ENCODE measurements at places on chromosomes 3 and 15. TPM values are rescaled to one million over a fixed set of nuclear protein-coding genes. Genes with fewer than 3 reads are reported as not detected.

MESP1 gene
- total RNA-seq, result 0.15 TPM

STRA6 gene
- 26.2 TPM for total RNA-seq

HACL1 gene
- 22.0 TPM for total RNA-seq

HHLA2 gene
- total RNA-seq, result not detected

PLIN1 gene
- 0.15 TPM for total RNA-seq

CLDN16 gene
- total RNA-seq, result not detected

ZNF385D gene
- 0.08 TPM for total RNA-seq

EPHA3 gene
- total RNA-seq, result under 0.01 TPM

SUSD5 gene
- 5.0 TPM for total RNA-seq

MITF gene
- 0.68 TPM for total RNA-seq

GPR149 gene
- not detected for total RNA-seq

CPN2 gene
- total RNA-seq, result not detected

RHOV gene
- under 0.01 TPM for total RNA-seq

ZNF660 gene
- total RNA-seq, result 1.9 TPM

SERPINI2 gene
- not detected for total RNA-seq

ATP10A gene
- 4.4 TPM for total RNA-seq

RAD51 gene
- total RNA-seq, result 3.2 TPM

ARRDC4 gene
- 6.7 TPM for total RNA-seq

CNTN3 gene
- total RNA-seq, result 3.5 TPM

PIERCE2 gene
- total RNA-seq, result 2.1 TPM

ACTL6A gene
- total RNA-seq, result 50.4 TPM

PKM gene
- total RNA-seq, result 1,418 TPM

C15orf62 gene
- total RNA-seq, result not detected

NOP10 gene
- 253 TPM for total RNA-seq

ADGRG7 gene
- 0.12 TPM for total RNA-seq

GRAMD2A gene
- total RNA-seq, result 0.08 TPM

GOLGA6B gene
- not detected for total RNA-seq

CCR9 gene
- total RNA-seq, result not detected

RAF1 gene
- total RNA-seq, result 91.5 TPM

SEMA6D gene
- 14.9 TPM for total RNA-seq

MRAS gene
- total RNA-seq, result 69.1 TPM

CRABP1 gene
- not detected for total RNA-seq

Measured in smooth muscle cell of the coronary artery (primary cell).